ENCODE measurements at places on chromosomes 3 and 15.

DNA sequence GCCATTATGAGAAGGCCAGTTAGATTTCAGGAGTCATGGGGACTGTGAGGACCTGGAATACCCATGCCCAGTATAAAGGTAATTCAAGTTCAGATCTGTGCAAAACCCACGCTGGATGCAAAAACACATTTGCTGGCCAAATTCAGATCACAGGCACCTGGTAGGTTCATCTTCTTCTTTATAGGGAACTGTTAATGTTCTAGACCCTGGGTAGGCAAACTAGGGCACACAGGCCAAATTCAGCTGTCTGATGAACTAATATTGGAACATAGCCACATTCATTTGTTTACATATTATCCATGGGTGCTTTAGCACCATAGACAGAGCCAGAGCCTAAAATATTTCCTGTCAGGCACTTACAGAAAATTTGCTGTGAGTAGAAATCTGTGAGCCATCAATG lies 241.4 kb downstream of the PTPRG start:
- DNase-seq = no peak

GRCh38 chr3:183437666-183438564 lies 9.5 kb upstream of the MCF2L2 start:
- DNase-seq = no peak

DNA sequence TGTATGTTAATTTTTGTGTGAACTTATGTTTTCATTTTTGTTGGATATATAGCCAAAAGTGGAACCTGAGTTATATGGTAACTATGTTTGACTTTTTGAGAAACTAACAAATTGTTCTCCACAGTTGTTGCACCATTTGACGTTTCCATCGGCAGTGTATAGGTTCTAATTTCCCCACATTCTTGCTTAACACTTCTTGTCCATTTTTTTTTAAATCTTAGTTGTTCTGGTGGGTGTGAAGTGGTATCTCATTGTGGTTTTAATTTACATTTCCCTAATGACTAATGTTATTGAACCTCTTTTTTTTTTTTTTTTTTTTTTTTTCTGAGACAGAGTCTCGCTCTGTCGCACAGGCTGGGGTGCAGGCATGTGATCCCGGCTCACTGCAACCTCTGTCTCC lies 8.0 kb downstream of the NISCH start:
- no peak for DNase-seq

DNA sequence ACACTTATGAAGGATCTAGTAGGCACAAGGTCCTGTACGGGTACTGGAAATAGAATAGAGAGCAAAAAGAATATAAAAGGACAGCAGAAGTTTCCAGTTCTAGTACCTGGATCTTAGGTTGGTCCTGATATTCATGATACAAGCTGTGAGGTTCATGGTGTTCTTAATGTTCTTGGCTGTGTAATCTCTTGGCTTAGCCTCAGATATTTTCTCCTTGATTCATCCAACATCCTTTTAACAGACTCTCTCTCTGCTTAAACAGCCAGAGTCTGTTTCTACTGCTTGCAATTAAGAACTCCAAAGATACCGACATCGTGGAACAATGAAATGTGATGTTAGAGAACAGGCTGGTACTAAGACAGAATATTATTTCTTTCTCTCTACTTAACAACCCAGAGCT lies 49.9 kb downstream of the CNTN3 start:
- peak; percentile 8 for DNase-seq

DNA sequence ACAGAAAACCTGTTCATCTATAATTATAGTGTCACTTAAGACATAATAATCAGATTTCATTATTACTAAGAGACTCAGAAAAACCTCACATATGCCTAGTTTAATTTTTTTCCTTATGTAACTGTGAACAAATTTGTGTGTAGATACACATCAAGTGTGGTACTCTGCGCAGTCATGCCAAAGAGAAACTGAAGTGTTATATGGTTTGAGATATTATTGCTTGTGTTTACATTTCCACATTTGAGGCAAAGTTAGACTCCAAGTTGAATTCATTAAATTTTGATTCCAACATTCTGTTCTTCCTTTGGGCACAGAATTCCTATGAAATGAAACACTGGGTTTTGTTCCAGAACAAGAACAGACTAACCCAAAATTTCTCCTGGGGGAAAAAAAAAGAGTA lies 2.2 kb downstream of the MBNL1 start:
- DNase-seq = no peak

GRCh38 chr3:150751781-150752263 lies 11.1 kb downstream of the SIAH2 start:
- DNase-seq = no peak

DNA sequence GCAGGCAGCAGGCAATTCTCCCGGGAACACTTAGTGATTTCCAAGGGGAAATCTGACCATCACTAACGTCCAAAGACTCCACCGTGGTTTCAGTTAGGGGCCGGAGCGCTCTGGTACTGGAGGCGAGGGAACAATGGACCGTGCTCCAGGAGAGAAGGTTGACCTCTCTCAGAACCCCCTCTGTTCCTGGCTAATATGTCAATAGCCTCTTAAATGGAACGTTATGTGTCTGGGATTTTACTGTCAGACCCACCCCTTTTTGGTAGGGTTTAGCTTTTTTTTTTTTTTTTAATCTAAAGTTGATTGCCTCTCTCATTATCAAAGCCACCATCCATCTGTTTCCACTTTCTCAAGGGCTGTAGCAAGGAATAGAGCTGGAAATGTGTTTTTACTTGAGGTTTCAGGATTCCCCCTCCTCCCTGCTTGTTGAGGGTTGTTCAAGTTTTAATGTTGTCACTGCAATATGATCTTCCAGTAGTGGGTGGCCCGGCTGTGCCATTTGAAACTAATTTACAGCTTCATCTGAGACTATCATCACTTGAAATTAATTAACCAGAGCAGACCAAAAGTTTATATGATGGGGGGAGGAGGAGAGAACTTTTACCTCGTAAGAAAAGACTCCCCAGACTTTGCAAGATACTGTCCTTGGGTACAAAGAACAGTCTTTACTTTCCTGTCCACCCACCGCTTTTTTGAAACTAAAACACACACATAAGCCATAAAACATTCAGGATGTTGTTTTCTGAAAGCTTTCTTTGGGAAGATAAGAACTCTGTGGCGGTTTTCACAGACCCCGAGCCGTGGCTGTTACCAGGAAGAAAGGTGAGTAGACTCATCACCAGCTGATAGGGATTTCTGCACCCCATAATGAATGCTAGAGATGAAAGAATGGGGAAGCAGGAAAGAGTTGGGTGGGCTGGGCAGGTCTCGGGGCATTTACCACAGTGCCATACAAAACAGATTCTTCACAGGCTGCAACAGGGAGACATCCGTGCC lies 187.8 kb downstream of the UACA start:
- no peak for DNase-seq
